ENCODE measurements at places on chromosomes 16 and 17.

GRCh38 chr17:43024407-43025289 is at the start of gene RND2:
Gene RND2, plus strand, starts transcription at chr17:43025231. Its CDS starts 117 bp downstream, at chr17:43025348.
- peak; percentile 93 for DNase-seq

- no peak for DNase-seq
Observed at GRCh38 chr17:6279659-6280058, 155.3 kb downstream of the AIPL1 start.

GRCh38 chr17:83119987-83120864 is 40.8 kb downstream of the METRNL start:
- DNase-seq = no peak

DNA sequence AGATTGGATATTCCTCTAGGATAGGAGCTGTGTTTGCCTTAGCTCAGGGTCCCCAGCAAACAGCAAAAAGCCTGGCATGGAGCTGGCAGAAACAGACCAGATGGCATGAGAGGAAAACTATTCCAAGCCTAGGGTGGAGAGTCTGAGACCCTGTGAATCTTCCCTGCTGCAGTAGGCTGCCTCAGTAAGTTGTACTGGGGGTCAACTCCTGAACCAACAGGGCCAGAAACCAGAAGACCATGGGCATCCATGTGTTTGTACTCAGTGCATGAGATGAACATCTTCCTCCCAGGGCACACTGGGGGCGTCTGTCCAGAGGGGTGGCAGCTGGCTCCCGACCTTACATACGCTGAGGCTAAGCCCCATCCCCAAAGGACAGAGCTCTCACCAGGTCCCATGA is 214.4 kb downstream of the C16orf78 start:
- no peak for DNase-seq

DNA sequence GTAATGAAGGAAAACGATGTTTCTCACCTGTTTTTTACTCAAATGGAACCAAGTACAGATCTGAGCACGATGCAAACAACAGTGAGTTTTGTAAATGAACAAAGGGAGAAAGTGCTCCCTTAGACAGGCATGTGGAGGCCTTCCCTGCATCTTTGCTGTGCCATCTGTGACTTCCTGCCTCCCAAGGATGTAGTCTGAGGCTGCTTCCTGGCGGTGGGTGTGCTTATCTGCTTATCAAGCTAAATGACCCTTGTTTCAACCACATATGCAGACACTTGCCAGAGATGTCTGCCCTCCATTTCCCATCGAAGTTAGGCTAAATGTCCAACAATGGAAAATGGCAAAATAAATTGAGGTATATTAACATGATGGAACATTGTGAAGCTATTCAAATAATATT is 34.6 kb downstream of the RGS9 start:
- DNase-seq = no peak

- DNase-seq = no peak
Observed at GRCh38 chr17:80285237-80285920, 24.7 kb downstream of the RNF213 start.

DNA sequence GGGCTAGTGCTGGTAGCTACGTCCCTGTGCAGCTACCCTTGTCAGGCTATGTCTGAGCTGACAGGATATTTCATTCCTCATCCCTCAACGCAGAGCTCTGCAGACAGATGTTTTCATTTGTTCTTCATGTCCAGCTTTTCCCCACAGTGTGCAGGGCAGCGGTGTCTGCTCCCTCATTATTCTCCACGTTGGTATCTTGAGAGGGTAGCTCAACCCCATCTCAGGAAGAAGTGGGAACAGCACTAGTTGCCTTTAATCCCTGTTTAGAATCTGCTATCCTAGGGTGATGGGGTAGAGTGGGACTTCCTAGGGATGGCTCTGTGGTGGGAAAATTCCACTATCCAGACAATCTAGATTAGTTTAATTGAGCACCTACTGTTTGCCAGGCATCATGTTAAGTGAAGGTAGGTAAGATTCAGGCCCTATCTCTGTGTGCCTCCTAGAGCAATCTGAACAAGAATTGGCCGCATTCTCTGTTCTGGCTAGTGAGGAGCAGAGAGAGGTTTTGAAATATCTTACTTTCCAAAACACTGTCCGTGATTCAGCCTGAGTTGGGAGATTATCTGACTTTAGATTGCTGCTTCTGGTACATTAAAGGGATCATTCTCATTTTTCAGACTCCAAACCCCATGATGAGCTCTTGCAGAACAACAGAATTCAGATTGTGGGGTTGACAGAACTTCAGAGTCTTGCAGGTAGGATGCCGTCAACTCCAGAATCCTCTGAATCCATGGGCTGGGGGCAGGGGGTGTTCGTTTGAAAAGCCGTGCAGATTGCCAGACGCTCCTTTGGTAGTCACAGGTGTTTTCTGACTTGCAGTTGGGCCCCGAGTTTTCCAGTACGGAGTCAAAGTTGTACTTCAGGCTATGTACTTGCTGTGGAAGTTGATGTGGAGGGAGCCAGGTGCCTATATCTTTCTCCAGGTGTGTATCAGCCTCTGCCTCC is 963 bp downstream of the ALG1 start:
- no peak for DNase-seq

DNA sequence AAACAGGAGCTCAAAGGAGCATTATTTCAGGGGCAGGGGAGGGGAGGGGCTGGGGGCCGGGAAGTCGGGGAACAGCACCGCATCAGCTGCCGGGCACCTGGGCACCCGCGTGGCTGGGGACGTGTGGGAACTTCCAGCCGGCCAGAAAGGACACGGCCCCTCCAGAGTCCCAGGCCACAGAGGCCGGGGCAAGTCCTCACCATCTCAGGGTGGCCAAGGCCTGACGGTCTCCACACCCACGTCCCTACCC is 1.1 kb downstream of the PGAP6 start:
- no peak for DNase-seq

- no peak for DNase-seq
Observed at GRCh38 chr17:44191941-44192496, 5.2 kb downstream of the TMUB2 start.

- DNase-seq = no peak
Observed at GRCh38 chr16:67264866-67265265, 14.5 kb upstream of the PLEKHG4 start.
